Ovary (tissue), 10 donors: ENCODE measurements at places on chromosomes 16 and 17. TPM values are rescaled to one million over a fixed set of nuclear protein-coding genes. Genes with fewer than 3 reads are reported as not detected.

DNA sequence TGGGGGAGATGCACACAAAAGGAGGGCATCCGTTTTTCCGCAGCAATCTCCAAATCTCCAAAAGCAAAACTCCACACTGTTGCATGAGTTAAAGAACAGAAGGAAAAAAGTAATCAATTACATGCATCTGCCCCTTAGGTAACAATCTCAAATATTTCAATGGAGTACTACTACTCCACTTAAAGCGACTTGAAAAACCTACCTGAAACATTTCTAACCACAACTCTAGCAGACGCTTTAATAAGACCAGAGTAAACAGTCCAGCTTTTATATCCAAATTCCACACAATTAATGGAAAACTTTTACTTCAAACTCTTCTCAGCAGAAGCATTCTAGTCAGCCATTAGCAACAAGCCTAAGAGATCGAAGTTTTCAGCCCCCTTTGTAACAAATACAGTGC is 29.9 kb downstream of the AP1G1 start:
- H3K27me3 ChIP-seq: no peaks in the 10 kb centered on the region
- no peaks in the 10 kb centered on the region for H3K36me3 ChIP-seq
- H3K4me3 ChIP-seq: no peak overlapping the region

SLFN14 gene
- total RNA-seq: not detected

DNA sequence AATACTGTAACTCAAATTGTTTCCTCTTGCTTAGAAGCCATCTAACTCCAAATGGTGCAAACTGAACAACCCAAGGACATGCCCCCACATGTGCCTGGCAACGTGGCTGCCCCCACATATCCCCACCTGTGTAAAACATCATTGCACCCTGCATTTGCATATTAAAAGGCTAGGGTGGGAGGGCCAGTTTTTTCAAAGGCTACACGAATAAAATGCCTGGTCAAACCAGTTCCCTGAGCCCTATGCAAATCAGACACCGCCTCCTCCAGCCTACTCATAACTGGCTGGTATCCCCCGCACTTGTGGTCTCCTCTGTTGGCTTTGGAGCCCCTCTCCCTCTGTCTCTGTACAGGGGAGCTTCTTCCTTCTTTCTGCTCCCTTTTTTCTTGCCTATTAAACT is 26.7 kb downstream of the C16orf54 start:
- H3K4me1 ChIP-seq: no peaks in the 10 kb centered on the region
- no peaks in the 10 kb centered on the region for H3K36me3 ChIP-seq
- H3K27ac ChIP-seq: no peak overlapping the region
- no peaks in the 10 kb centered on the region for H3K27me3 ChIP-seq
- no peak overlapping the region for H3K4me3 ChIP-seq

GRCh38 chr16:73483934-73484711 is 436.2 kb upstream of the ZFHX3 start:
- H3K4me1 ChIP-seq: no peaks in the 10 kb centered on the region
- H3K27me3 ChIP-seq: no peaks in the 10 kb centered on the region
- no peak for DNase-seq
- H3K36me3 ChIP-seq: no peaks in the 10 kb centered on the region

DNA sequence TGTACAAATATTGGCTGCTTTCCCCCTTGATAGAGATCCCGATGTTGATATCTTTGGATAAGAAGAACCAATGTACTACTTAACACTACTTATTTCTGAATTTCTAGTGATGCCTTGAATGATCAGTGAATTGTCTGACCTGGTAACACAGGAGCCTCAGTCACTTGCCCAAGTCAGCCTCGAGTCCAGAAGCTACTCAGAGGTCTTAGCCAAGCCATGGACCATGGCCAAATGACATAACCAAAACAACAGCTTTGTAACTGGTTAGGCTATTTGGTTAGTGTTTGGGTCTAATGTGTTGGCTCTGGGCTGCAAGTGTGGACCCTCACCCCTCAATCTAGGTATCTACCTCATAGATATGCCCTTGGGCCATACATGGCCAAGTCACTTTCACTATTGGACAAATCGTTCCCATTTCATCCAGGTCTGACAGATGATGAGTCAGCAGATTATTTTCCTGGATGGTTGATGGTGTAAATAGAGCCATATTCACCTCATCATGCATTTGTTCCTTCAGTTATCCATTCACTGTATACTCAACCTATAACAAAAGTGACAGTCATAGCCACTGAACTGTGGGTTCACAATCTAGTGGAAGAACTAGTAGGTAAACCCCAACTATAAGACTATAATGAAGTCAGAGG is 3.5 kb downstream of the RBFOX1 start:
- no peak for DNase-seq
- H3K4me1 ChIP-seq: peaks cover 11% of the 10 kb centered on the region
